Fibroblast of skin of left quadriceps (primary cell): ENCODE measurements at places on chromosomes 11 and 22.

- DNase-seq, result no peak
Measured at GRCh38 chr11:102462610-102463009, 10.0 kb upstream of the TMEM123 start.

GRCh38 chr11:93737904-93738612, 3.2 kb downstream of the TAF1D start:
- no peak for DNase-seq

GRCh38 chr22:17767233-17768065, 6.8 kb downstream of the BID start:
- DNase-seq, result no peak

- DNase-seq, result no peak
Measured at GRCh38 chr11:6413791-6414201, 5.1 kb downstream of the APBB1 start.

- no peak for DNase-seq
Measured at GRCh38 chr11:46390331-46391171, 1.0 kb downstream of the CHRM4 start.

DNA sequence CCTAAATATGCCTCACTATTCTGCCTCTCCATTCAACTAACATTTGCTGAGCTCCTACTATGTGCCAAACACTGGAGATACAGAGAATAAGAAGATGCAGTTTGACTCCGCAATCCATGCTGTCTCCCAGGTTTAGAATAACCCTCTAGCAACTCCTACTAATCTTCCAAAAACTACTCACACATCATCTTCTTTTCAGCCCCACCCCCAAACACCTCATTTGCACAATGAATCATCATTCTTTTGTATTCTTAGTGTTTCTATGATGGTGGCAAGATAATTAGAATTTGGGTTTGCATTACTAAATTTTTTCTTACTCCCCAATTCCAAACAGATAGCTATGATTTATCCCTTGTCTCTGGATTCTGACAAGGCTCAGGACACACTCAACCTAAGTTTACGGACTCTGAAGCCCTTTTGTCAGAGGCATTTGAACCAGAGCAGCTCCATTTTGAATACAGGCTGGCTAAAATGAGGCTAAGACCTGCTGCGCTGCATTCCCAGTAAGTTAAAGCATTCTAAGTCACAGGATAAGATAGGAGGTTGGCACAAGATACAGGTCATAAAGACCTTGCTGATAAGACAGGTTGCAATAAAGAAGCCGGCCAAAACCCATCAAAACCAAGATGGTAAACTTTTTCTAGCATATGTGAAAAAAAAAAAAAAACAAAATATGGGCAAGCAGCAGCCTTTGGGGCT, 1038.9 kb downstream of the DLG2 start:
- no peak for DNase-seq

- DNase-seq, result no peak
Measured at GRCh38 chr22:47615051-47615450, 852.6 kb downstream of the TBC1D22A start.

DNA sequence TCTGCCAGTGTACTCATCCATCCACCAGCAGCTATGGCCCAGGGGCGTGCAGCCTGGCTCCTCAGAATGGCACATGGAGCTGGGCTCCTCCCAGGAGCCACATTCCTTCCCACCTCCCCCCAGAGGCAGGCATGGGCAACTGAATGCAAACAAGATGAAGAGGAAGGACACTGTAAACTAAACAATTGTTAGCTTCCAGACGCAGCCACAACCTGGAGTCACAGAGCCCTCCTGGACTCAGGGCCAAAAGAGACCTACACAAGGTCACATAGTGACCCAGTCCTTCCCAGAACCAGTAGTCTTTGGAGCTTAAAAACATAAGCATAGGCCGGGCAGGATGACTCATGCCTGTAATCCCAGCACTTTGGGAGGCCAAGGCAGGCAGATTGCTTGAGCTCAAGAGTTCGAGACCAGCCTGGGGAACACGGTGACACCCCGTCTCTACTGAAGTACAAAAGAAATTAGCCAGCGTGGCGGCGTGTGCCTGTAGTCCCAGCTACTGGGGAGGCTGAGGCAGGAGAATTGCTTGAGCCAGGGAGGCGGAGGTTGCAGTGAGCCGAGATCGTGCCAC, 30.7 kb upstream of the CLDN5 start:
- no peak for DNase-seq

DNA sequence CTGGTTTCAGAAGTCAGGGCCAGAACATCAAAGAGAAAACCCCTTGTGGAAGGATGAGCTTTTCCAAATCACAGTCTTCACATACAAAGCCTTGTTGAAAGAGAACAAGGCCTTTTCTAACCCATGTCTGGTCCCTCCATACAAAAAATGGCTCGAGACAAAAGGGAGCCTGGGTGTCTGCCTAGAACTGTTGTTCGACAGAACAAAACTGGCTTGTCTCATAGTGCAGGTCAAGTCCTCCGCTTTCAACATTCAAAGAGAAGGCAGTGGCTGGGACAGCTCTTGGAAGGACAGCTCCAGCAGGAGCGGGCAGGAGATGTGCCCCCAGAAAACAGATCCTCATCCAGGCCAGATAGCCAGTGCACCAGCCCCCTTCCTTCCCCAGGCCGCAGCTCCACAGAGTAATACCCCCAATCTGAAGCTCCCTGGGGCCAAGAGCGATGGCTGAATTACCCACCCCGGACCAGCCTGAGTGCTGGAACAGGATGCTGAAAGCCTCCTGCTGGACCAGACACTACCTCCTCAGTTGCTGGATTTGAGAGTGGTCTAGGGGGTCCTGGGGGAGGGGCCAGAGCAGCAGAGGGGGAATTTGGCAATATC, 27.6 kb downstream of the USH1C start:
- DNase-seq, result no peak

GRCh38 chr11:37451903-37452302, 853.9 kb upstream of the RAG2 start:
- no peak for DNase-seq

- DNase-seq, result no peak
Measured at GRCh38 chr11:106306942-106307341, 229.5 kb downstream of the AASDHPPT start.

DNA sequence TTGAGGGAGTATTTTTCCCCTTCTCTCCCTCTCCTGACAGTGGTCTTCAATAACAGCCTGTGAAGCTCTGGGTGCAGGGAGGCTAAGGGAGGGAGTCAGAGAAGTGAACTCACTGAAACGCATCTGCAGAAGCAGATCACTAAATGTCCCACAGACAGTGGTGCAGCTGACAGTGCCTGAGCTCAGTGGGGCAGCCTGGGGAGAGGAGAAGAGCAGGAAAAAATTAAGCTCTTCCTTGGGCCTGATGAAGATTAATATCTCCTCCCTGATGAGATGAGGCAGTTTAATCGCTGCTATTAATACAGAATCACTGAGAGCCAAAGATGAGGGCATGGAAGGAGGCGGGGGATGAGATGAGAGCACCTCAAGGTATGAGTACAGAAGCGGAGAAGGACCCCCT, 180.8 kb downstream of the LARGE1 start:
- DNase-seq, result no peak

- DNase-seq, result no peak
Measured at GRCh38 chr11:19673924-19674729, 38.5 kb upstream of the NAV2 start.

DNA sequence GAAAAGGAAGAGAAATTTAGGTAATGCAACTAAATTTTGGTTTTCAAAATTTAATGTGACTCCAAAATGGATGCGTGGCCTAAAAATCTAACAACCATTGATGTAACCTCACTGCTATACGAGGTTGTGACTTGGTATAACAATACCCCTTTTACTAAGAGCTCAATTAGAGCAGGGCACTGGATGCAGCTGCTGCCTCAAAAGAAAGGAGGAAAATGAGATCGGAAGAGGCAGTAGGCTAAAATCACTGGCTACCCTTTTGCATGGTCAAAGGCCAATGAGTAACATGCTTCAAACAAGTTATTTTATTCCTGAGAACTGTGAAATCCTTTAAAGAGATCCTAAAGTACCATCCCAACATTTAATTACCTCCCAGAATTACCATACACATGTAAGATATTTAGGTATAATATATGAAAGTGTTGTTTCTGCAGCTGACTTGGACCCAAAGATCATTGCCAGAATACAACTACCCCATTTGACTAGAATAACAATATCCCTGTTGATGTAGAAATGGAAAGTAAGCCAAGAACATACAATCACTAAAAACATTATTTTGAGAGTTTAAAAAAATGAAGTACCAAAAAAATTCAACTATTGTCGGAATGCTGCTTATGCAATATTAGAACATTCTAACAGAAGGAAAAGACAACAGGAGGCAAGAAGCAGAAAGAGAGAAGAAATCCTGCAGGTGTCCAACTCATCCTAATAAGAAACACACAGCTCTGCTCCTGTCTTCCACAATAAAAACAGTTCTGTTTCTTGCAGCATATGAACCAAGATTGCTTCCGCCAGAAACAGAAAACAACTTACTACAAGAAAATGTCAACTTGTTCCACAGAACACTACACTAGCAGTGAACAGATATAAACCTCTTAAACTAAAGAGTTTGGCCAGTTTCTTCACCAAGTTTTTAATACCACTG, 15.0 kb downstream of the SIK3 start:
- DNase-seq, result no peak

DNA sequence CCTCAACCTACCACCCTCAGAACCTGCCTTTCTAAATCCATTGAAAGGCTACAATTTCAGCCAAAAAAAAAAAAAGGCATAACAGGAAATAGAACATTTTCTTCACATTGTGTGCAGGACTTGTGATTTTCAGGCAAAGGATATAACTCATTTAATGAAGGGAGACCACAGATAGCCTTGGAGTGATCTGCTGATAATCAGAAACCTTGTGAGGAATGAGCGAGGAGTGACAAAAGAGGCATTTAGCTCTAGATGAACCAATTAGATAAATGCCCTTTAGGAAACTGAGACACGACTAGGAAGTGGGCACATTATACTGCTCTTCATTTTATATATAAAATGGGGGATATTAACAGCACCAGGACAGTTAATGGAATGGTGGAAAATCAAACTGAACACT, 216.5 kb upstream of the GRIA4 start:
- DNase-seq, result no peak

DNA sequence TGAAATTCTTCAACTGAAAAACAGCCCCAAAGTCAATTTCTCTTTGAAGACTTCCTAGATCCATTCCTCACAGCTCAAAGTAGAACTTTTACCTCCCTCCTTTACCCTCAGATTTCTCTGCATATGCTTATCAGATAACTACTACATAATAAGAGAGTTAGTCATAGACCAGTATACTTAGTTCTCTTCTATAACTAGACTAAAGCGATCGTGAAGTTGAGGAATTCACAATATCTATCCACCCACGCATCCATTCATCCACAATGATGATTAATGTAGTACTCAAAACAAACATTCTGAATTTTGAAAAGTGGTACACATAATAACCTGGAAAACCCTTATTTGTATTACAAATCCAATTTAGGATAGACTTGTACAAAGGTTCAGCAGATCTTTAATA, 800.9 kb upstream of the TENM4 start:
- no peak for DNase-seq

- DNase-seq, result no peak
Measured at GRCh38 chr11:117823946-117824420, 561 bp downstream of the FXYD2 start.

GRCh38 chr22:38193580-38193979, 8.2 kb upstream of the MAFF start:
- DNase-seq, result no peak

GRCh38 chr11:96481204-96481603, 91.4 kb downstream of the JRKL start:
- no peak for DNase-seq

DNA sequence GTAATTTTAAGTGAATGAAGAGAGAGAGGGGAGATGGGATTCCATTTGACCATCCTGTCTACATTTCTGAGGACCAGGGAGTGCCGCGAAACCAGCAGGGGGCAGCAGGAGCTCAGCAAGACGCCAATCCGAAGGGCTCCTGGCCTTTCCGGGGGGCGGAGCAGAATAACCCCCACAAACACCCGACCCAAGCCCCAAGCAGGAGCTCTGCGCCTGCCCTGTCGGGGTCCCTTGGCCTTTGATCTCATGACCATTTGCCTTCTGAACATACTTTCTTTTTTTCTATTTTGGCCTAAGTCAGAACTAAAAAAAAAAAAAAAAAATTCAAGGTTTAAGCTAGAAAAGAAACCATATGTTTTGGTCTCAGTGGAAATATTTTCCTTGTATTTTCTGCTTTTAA, 21.9 kb upstream of the SCN2B start:
- peak; percentile 12 for DNase-seq

GRCh38 chr11:29328961-29329441, 687.8 kb downstream of the KCNA4 start:
- peak; percentile 62 for DNase-seq

DNA sequence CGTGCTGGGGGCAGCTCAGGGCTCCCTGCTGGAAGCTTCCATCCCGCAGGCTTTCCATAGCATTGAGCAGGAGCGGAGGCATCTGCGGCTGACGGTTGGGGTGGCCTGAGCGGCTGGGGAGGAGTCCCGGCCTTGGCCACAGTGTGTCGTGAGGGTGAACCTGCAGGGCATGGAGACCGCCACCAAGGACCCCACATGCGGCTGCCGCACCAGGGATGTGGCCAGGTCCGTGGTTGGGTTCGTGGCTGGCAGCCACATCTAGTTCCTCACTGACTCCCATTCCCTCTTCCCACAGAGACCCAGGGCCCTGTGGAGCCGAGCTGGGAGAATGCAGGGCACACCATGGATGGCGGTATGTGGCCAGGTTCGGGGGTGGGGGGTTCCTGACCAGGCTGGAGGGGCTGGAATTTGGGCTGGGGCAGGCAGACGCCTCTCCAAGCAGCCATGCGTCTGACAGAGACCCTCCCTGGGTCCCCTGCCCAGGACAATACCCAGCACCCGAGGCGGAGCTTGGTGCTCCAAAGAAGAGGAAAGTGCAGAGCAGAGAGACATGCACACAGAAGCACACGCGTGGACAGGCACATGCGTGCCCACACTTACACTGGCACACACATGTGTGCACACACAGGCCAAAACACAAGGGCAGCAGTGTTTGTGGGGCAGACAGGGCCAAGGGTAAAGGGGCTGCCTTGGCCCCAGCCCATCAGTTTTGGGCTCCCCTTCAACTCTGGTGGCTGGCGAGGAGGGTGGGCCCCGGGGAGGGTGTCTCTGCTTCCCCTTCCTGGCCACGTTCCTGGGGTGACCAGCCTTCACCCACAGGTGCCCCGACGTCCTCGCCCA, 2.7 kb downstream of the MUC5B start:
- no peak for DNase-seq

DNA sequence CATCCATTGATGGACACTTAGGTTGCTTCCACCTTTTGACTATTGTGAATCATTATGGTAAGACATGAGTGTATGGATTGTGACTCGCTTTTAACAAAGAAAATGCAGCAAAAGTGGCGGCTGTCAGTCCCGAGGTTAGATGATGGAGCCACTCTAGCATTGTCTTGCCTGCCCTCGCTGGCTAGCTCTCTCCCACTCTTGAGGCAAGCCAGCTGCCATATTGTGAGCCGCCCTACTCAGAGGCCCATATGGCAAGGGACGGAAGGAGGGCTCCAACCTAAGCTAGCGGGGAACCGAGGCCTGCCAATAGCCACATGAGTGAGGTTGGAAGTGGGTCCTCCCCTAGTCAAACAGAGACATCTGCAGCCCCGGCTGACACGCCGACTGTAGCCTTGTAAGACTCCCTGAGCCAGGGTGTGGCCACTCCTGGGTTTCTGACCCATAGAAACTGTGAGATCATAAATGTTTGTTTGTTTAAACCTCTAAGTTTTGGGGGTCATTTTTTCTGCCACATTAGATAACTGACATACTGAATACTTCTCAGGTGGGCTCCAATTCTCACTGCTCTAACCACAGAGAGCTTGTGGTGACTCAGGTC, 160.2 kb downstream of the LDLRAD3 start:
- no peak for DNase-seq
